ENCODE measurements at places on chromosomes 11 and 22.

DNA sequence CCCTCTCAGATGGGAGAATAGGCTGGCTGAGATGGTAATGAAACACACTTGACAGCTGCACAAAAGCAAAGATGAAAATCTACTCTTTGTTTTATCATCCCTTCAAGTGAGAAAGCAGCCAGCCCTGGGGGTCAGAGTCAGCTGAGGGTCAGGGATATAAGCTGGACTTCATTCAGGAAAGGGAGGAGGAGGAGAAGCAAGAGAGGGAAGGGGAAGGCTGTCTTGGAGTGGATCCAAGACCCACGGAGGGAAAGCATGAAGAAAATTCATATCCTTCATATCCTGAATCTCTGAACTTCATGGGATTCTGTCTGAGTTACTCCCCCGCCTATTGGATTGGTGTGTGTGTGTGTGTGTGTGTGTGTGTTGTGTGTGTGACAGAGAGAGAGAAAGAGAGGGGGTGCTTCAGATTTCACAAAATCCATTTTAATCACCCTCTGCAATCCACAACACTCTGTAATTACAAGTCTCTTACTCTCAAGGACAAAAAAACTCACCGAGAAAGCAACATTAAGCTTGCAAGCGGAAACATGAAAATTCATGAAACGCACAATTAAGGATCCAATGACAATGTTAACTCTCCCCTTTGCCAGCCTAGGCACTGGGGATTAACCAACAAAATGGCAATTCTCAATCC is 327.7 kb downstream of the TENM4 start:
- no peak for DNase-seq

GRCh38 chr11:60844870-60845221 is 2.9 kb downstream of the CCDC86 start:
- no peak for DNase-seq

DNA sequence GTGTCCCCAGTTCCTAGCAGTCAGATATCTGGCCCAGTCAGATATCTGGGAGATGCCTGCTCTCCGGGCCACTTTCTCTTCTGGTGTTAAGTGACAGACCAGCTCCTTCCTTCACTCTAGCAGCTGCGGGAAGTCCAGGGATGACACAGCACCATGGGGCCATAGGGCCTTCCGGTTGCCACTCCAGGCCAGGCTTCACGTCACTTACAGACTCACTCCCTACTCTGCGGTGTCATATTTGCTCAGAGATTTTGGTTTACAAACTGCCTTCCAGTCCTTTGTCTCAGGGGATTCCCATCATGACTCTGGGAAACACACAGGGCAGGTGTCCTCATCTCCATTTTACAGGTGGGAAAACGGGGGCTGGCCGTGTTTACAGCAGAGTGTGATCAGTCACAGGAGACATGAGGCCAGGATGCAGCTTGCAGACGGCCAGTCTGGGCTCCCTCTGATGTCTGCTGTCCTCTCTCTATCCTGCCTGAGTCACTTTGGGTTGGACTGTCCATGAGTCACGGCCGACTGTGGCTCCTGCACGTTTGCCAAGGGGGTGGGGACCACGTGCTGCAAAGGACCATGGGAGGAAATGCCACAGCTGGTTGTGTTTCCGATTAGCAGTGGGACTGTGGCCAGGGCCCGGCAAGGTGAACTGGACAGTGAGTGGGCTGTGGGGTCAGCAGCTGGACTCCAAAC is 8.2 kb upstream of the TBC1D22A start:
- no peak for DNase-seq

- no peak for DNase-seq
Observed at GRCh38 chr11:113019711-113020110, 58.5 kb downstream of the NCAM1 start.

DNA sequence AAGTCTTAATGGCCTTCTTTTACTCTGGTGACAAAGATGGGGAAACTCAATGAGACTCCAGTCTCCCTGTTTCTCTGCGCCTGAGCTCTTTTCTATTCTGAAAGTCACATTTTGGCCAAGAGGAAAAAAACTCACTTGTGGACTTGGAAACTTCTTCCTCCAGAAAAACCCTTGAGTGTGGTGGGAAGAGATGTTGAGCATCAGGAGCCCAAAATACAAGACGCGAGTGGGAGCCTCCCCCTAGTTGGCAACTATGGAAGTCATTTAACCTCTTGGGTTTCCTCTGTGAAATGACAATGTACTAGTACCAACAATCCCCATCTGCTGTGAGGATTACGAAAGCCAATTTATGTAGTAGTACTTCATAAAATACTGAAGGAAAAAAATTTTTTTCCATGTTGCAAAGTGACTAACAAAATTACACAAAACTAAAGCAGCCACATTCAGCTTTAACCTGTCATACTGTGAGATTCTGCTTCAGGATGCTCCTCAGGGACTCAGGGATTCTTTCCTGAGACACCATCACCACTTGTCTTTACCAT is 524 bp upstream of the SLC25A17 start:
- no peak for DNase-seq
